ENCODE measurements at places on chromosomes 5 and 9.

DNA sequence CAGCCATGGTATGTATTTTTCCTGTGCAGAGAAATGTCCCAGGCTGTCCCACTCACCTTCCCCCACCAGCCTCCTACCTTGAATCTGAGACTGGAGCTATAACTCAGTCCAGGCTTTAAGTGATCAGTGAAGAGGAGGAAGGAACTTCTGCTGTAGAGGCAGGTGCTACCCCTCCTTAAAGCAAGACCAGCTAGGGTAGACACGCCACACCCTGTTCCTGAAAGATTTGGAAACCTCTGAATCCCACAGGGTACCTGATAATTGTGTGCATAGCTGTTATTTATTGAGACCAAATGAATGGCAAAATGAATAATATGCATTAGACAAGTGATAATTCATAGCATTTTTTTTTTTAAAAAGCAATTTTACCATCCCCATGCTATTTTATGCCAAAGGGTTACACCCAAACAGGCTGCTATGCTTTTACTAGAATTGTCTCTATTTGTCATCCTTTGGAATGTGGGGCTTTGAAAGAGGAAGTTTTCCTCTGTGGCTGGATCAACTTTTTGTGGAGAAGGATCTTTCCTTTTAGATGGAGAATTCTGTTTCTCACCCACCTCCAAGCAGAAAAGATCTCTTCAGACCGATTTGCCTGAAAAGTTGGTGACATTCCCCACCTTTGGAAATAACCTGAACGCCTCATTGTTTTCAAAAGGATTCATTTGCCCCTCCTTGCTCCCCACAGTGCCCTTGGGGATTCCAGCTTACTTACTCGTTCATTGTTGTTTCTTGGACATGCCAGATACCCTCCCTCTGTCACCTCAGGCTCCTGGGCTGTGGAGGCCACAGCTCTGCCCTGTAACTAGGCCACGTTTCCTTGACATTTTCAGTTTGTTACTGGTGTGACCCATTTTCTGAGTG is 248.7 kb downstream of the NR3C1 start:
- DNase-seq = peak; percentile 16

DNA sequence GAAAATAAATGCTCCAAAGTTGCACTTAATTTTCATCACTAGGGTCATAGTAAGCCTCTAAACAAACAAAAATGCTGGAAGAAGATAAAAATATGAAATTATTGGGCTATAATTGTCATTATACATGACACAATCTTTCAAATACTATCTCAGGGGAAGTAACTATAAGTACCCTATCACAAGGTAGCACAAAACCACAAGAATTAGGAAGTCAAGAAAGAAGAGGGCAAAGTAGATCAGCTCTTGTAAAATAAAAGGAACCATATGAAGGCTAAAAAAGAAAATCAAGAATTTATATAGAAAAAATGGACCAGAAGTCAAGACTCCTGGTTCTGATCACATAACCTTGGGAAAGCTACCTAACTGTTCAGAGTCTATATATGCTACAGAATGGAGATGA is 48.1 kb downstream of the DIAPH1 start:
- DNase-seq = no peak

- no peak for DNase-seq
Measured at GRCh38 chr5:57007344-57007743, 55.4 kb upstream of the MIER3 start.

- no peak for DNase-seq
Measured at GRCh38 chr5:30900367-30900766, 293.1 kb upstream of the CDH6 start.

DNA sequence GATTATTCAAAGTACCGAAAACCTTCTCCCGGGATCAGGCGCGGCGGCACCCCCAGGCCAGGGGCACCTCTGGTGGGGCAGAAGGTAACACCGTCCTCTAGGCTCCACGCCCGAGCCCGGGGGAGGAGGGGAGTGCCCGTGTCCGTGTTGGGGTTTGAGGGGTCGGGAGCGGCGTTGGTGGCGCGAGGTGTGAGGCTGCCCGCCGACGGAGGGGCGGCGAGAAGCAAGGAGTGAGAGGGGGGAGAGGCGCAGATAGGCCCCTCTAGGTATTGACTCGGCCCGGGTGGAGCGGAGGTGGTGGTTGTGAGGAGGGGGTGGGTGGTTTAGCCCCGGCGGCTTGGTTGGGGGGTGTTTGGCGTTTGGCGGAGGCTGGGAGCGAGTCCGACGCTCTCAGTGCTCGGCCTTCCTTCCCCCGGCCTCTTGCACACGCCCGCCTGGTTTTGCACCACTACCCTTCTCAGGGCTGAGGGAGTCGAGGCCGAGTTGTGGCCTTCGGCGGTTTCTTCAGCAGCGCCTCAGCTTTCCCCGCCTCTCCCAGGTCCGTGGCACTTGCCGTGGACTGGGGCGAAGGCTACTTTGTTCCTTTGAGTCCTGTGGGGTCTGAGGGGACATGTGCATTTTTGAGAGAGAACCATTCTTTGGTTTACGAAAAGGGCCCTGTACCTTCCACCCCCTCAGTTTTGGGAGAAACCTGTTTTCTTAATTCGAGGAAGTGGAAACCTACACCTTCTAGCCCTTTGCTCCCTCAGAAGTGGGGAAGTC is 450 bp downstream of the GPBP1 start:
- DNase-seq = peak; percentile 35

DNA sequence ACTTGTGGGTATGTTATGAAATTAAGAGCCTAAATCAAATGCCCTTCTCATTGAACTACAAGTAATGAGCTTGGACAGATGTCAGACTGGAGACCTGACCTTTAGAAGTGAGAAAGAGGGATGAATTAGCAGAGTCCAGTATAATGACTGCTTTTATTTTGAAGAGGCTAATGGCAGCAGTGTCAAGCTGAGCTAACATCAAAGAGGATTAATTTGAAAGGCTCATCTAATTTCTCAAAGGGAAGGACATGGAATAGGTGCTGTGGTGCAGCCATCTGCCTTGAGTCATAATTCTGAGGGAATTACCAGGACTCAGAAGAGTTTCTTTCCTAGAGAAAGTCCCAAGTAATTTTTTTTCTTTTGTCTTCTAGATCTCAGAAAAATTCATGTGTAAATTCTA is 57.6 kb downstream of the FAM81B start:
- DNase-seq = no peak

DNA sequence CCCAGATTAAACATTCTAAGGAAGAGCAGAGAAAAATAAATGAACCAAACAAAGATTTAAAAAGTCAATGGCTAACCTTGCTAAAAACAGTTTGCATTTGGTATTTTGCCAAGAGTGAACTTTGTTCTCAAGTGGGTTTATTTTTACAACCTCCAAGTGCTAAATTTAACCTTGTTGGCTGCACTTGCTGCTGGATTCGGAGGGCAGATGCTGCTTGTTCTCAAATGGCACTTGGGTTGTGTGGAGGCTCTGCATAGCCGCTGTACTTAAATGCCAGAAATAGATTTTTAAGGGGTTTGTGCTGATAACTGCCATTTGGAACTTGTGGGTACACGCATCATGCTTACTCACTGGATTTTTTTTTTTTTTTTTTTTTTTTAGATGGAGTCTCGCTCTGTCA is 13.3 kb upstream of the SPATA24 start:
- DNase-seq = no peak

DNA sequence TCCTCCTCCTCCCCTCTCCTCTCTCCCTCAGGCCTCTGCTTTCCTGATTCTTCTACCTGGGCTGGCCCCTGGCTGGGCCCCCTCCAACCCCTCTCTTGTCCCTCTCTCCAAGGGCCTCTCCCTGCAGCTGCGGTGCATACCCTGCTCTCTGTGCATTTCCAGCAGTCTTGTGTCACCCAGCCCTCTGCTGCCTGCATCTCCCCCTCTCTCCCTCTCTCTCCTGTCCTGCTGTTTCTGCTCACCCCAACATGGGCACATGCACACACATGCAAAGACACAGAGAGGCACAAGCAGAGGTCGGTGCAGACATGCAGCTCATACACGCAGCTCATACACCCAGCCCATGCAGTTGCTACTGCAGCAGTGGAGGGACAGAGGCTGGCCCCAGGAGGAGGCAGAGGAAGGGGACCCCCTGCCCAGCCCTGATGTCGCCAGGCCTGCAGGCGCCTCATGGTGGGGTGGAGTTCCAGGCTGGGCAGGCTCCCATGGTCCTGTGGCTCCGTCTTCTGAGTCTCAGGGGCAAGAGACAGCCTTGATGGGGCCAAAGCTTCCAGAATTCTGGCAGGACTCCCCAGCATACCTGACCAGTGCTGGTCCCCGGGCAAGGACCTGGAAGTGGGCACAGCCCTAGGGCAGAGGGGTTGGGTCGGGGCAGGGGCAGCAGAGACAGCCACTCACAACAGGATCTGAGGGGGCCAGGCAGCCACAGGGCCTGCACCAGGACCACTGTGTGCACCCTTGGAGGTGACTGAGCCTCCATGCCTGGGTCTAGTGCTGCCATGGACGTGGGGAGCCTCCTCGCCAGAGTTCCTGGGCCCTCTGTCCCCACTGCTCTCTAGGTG is 216.9 kb downstream of the C9orf50 start:
- no peak for DNase-seq

GRCh38 chr9:93091453-93092081 is 4.5 kb upstream of the CARD19 start:
- no peak for DNase-seq

All from cerebellar cortex (tissue), 1 donor.